ENCODE measurements at places on chromosomes 16 and 17.

GRCh38 chr16:85206472-85207356 is 94.4 kb upstream of the CIBAR2 start:
- peak; percentile 58 for DNase-seq

- no peak for DNase-seq
Measured at GRCh38 chr16:86733546-86734254, 155.4 kb downstream of the FOXL1 start.

- no peak for DNase-seq
Measured at GRCh38 chr17:68178831-68179230, 69.0 kb upstream of the AMZ2 start.

- no peak for DNase-seq
Measured at GRCh38 chr16:89138843-89139520, 32.6 kb upstream of the CDH15 start.

- no peak for DNase-seq
Measured at GRCh38 chr16:15970202-15970601, 20.8 kb downstream of the ABCC1 start.

GRCh38 chr16:17829811-17830210 is 359.1 kb upstream of the XYLT1 start:
- DNase-seq = no peak

DNA sequence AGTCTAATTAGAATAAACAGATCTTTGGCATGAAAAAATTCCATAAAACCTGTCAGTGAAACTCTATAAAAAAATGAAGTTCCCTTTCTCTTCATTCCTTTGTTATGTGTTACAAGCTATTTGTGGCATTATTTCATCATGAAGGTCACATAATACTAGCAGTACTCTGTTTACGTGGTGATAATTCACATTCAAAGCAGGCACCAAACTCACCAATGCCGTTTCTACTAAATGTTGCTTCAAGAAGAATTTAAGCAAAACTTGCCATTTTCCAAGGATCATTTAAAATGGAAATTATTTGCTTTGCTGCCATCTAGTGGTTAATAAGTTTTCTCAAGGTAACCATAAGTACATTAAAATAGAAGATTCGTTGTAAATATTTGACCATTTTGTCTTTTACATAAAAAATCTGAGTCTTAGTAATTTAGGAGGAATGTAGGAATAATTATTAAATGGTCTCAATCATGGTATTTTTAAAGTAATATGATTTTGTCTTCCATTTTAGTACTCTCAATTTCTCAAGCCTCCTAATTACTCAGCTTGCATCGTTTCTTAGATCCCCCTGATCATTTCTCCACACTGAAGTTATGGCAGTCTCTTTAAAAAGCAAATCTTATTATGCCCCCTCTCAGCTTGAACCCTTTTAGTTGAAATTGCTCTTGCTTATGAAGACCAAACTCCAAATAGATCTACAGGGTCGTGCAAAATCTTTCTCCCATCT is 80.8 kb downstream of the OMG start:
- DNase-seq = peak; percentile 4

DNA sequence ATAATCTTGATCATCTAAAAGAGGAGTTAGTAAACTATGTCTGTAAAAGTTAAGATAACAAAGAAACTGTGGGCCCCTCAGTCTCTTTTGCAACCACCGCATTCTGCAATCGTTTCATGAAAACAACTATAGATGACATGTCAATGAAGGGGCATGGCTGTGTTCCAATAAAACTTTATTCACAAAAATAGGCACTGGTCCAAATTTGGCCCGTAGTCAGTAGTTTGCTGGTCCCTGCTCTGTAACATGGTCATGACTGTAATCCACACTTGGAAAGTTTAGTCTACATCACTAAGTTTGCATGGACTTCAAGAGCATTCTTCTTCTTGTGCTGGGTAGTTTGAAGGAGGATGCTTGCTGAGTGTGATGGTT is 299.3 kb upstream of the PSMD7 start:
- no peak for DNase-seq

DNA sequence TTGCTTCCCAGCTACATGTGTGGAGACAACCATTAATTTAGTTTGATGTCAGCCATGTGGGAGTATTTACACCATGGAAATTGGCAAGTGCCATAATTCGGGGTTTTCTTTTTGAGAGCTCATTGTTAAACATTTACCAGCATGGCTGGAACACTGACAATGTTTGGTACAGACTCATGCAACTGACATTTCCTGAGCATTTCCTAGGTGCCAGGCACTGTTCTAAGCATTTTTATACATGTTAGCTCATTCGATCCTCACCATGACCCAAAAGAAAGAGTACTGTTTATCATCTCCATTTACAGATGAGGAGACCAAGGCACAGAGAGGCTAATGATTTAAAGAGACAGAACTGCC is 86.9 kb downstream of the FOXL1 start:
- DNase-seq = no peak

Measured in NCI-H2081 (cell line).